ENCODE measurements at places on chromosomes 4 and X.

DNA sequence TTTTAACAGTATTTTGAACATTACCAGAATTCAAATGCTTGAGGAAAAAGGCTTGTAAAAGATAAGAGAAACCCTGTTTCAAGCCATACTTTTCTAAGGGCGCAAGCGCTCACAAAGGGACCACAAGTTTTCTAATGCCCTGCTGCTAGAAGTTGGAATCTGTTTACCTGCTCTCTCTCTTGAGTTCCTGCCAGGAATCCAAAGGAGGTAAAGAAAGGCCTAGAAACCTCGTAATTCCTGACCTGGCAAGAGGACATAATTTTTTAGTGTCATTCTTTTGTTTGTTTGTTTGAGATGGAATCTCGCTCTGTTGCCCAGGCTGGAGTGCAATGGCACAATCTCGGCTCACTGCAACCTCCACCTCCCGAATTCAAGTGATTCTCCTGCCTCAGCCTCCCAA lies 1.4 kb upstream of the FUNDC1 start:
- DNase-seq = no peak

GRCh38 chr4:74228691-74229640 lies 71.0 kb downstream of the MTHFD2L start:
- peak; percentile 48 for DNase-seq

DNA sequence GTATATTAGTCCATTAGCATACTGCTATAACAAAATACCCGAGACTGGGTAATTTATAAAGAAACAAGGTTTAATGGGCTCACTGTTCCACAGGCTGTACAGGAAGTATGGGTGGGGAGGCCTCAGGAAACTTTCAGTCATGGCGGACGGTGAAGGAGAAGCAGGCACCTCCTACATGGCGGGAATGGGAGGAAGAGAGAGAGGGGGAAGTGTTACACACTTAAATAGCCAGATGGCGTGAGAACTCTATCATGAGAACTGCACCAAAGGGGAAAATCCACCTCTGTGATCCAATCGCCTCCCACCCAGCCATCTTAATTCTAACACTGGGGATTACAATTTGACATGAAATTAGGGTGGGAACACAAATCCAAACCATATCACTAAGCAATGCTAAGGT lies 98.9 kb upstream of the SH3RF1 start:
- no peak for DNase-seq

GRCh38 chrX:130264573-130264972 lies 4.1 kb downstream of the ZNF280C start:
- no peak for DNase-seq

DNA sequence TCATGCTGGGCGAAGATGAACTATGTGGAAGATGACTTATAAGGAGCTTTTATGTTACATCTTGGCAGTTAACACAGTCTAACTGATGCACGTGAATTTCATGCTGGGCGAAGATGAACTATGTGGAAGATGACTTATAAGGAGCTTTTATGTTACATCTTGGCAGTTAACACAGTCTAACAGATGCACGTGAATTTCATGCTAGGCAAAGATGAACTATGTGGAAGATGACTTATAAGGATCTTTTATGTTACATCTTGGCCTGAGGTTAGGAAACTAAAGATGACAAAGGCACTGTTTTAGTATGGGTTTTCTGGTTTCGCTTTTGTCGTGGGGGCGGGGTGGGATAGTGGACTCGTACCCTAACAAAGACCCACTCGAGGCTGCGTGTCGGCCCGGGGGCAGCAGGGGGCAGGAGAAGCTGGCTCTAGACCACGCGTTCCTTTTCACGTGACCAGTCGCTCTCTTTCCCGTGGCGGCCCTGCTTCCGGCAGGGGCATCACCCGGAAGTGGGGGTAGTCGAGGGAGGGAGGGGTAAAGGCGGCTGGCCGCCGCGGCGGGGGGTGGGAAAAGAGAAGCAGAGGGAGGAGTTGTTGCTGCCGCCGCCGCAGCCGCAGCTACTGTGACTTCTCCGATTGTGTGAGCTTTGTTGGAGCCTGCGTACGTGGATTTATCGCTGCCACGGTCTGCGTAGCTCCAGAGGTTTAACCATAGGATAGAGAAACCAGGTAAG lies at the start of gene ATP7A:
TSS of gene ATP7A (plus strand) at position 586 of the 733 bp plus-strand sequence. CDS start 60,949 bp downstream, outside the sequence.
- DNase-seq = peak; percentile 71

DNA sequence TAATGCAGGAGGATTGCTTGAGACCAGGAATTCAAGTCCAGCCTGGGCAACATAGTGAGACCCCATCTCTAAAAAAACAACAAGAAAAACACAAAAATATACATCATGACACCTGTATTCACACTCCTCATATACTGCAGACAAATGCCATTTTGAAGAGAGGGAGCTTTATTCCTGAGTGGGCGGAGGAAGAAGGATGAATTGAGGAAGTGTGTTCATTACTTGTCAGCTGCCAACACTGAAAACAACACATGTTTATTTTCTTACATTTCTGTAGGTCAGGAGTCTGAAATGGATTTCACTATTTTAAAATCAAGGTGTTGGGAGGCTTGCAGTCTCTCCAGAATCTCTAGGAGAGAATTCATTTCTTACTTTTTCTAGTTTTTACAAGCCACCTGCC lies 47.2 kb upstream of the CD99 start:
- no peak for DNase-seq

DNA sequence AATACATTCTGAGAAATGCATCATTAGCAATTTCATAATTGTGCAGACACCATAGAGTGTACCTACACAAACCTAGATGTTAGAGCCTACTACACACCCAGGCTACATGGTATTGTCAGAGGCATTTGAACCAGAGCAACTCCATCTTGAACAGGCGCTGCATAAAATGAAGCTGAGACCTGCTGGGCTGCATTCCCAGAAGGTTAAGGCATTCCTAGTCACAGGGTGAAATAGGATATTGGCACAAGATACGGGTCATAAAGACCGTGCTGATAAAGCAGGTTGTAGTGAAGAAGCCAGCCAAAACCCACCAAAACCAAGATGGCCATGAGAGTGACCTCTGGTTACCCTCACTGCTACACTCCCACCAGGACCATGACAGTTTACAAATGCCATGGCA lies 116.4 kb downstream of the LARP7 start:
- DNase-seq = no peak

DNA sequence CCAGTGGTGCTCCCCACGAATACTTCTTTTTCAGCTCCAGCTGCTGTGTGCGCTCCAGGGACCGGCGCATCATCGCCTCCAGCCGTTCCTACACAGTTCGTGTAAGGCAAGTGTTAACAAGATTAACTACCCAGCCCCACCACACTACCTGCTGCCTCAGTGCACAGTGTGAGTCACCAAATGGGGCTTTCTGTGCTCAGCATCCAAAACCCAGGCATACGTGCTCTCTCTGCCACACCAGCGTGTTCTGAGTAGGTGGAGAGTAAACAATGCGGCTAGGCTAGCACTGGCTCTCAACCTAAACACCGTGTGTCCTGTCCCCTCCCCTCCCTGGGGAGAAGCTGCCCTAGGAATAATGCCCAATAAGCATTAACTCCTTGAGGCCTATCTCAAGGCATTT lies 60.0 kb downstream of the MAP7D2 start:
- peak; percentile 17 for DNase-seq

DNA sequence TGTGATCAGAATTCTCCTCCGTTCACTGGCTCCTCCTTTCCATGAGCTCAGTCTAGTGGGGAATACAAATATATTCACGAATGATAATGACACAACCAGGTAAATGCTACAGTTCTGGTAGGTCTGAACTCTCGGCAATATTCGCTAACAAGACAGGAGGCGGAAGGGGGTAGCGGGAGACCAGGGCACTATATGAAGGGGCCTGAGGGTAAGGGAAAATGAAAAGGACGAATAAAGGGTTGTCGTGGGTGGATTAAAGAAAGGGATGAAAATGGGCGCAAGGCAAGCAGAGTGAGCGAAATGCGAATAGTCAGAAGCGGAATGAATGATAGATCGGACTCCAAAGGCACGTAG lies 743 bp downstream of the NKAP start:
- DNase-seq = no peak

- DNase-seq = no peak
Observed at GRCh38 chr4:101265816-101266172, 81.5 kb downstream of the PPP3CA start.

DNA sequence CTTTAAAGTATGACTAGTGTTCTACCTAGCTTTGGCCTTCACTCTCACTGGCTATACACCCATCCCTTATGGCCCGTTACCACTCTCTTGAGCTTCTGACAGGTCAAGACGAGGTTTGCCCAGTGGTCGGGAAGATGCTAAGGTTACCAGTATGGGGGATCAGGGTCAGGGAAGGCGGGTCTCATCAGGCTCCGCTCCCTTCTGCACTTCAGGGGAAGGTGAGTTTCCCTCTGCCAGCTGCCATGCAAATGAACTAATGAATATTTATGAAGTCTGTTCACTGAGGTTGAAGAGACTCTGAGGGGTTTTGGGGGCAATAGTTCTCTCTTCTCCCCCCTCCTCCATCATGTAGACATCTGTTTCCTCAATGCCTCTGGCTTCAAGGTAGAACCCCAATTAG lies 6.6 kb downstream of the EFNB1 start:
- DNase-seq = no peak

DNA sequence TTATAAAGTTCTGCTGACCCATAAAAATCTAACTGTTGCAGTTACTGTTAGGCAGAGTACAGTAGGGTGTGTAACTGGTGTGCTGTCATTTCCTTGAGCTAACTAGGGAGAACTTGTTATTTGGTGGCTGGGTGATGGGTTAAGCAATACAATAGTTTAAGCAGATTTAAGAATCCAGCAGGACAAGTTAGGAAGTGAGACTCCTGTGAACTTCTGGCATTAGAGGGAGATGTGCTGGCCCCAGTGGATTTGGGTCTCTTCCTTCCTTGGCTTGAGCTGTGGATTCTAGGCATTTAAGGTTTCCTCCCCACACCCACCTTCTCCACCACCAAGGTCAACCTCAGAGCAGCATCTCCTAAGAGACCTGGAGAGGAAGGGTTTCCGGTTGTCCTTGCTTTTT lies 70.5 kb downstream of the CLCN5 start:
- DNase-seq = no peak

DNA sequence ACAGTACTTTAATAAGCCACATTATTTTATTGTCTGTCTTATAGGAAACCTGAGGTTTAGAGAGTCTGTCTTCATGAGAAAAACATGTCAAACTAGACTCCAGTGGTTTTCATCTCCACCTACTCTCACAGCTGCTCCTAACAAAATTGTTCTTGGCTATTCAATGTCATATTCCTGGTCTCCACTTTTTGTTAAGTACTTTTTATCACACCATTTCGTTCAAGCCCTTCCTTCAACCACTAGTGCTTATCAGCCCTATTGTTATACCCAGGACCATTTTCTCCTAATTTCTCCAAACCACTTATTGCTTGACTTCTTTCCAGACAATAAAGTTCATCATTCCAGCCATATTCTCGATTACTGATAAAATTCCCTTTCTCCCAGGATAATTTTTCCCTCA lies 1674.3 kb upstream of the AGA start:
- DNase-seq = no peak

GRCh38 chrX:66110112-66110511 lies 53.9 kb upstream of the HEPH start:
- peak; percentile 0 for DNase-seq

DNA sequence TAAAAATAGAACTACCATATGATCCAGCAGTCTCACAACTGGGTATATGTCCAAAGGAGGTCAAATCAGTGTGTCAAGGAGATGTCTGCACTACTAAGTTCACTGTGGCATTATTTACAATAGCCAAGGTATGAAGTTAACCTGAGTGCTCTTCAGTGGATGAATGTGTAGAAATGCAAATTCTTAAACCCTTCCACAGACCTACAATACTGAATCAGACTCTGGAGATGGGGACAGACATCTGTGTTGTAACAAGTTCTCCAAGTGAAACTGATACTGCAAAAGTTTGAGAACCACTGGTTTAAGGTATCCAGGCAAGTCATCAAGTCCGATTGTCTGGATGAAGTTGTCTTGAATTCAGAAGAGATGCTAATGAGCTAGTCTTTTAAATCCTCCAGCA lies 38.5 kb downstream of the SMAD1 start:
- no peak for DNase-seq

- no peak for DNase-seq
Observed at GRCh38 chr4:107669068-107669467, 51.0 kb downstream of the PAPSS1 start.

DNA sequence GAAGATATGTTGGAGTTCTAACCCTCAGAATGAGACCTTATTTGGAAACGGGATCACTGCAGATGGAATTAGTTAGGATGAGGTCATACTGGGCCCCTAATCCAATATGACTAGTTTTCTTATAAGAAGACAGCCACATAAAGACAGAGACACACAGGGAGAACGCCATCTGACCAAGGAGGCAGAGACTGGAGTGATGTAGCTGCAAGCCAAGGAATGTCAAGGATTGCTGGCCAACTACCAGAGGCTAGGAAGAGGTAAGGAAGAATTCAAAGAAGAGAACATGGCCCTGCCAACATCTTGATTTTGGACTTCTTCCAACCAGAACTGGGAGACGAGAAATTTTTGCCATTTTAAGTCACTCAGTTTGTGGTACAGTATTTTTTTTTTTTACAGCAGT lies 152.8 kb upstream of the DIPK2B start:
- DNase-seq = no peak

DNA sequence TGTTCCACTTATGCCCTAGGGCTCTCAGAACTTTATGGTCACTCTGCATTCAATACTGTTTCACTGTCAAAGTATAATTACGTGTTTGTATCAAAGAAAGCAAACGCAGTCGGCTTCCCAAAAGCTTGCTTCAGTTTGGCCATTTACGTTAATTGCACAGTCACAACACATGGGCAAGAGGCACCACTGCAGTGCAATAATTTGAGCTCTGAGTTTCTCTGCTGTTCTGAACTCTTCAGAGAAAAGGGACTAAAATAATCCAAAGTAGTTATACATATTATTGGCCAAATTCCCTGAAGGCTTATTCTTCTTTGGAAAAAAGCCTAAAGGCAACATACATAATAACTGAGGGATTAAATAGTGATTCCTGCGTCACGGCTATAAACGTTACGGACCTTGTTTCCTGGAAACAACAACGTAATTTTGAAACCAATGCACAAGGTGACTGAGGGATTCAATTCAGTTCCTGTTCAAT lies 51.3 kb downstream of the RNF150 start:
- no peak for DNase-seq

GRCh38 chrX:132227383-132228112 lies 8.3 kb upstream of the RAP2C start:
- no peak for DNase-seq

- DNase-seq = no peak
Observed at GRCh38 chr4:60389633-60390032, 810.5 kb upstream of the ADGRL3 start.

DNA sequence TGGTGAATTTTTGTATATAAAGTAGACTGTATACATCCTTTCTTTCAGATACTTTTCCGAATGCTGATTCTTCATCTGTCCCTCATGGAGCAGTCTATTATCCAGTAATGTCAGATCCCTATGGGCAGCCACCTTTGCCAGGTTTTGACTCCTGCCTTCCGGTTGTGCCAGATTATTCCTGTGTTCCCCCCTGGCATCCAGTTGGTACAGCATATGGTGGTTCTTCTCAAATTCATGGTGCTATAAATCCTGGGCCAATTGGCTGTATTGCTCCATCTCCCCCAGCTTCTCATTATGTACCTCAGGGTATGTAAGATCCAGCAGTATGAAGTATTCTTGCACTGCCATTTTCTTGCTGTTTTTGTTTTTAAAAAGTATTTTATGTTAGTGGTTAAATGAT lies 78.7 kb downstream of the ALG13 start:
- DNase-seq = no peak

Measured in kidney glomerular epithelial cell (primary cell).